ENCODE measurements at places on chromosomes 5 and 9. TPM values are rescaled to one million over a fixed set of nuclear protein-coding genes. Genes with fewer than 3 reads are reported as not detected.
A peak's percentile ranks its signal among the peaks of the same experiment; 100 is the strongest.

DNA sequence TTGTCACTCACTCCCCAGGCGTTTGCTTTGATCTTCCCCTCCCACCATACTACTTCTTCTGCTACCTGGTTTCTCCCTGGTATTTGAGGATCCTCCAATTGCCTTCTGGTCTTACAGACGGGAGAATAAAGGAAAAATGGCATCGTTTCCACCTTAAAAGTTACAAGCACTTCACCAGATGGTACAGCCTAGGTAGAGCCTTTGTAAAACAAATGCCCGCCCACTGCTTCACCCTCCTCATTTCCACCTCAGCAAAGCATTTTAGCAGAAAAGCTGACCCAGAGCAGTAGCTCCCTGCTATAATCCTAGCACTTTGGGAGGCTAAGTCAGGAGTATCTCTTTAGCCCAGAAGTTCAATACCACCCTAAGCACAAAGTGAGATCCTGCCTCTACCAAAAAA is 5.1 kb upstream of the ANXA2R start:
- peaks cover 37% of the 10 kb centered on the region for H3K4me1 ChIP-seq
- H3K36me3 ChIP-seq, result no peaks in the 10 kb centered on the region
- H3K27me3 ChIP-seq, result no peaks in the 10 kb centered on the region
- DNase-seq, result no peak
- no peak overlapping the region for H3K4me3 ChIP-seq

GRCh38 chr9:33535541-33535940 is 11.5 kb downstream of the ANKRD18B start:
- no peak overlapping the region for H3K27ac ChIP-seq
- no peak for DNase-seq
- no peaks in the 10 kb centered on the region for H3K27me3 ChIP-seq
- H3K4me1 ChIP-seq, result no peaks in the 10 kb centered on the region

DNA sequence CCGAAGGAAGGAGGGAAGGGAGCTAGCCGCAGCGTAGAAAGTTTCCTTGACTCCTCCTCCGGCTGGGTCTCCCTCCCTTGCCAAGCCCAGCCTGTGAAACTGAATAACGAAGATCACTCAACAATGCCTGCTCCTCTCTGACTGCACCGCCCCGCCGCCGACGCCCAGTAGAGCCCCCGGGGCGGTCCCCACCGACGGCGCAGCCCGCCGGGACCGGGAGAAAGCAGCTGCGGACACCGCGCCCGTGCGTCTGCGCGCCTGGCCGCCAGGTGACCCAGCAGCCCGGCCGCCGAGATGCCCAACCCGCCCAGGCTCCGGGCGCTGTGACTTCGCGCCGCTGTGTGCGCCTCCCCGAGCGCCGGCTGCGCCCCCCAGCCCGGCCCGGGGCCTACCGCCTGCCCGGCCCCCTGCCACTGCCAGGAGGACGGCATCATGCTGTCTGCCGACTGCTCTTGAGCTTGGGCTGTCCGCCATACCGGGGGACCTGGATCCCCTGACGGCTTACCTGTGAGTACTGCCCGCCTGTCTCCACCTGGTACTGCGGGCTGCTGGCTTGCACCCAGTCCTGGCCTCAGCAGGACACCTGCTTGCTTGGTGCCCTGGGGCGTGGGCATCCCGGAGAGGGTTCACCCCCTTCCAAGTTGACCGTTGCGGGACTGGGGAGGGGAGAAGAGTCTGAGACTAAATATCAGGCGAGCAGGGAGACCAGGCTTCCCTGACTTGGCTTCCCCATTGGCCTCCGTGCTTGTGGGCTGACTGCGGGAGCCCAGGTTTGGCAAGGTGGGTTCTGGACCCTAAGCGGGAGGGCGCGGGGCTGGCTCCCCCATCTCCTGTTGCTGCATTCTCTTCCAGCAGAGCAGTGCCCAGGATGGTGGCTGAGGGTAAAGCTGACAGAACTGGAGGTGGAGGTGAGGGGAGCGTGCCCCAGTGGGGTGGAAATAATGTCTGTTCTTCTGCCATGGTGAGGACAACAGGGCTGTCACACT is 26.2 kb upstream of the SPTLC1 start:
- peak; percentile 16 for DNase-seq
- H3K4me1 ChIP-seq, result peaks cover 6% of the 10 kb centered on the region
- H3K36me3 ChIP-seq, result no peaks in the 10 kb centered on the region
- H3K4me3 ChIP-seq, result peak overlapping the region; percentile 58

GRCh38 chr5:16665601-16666000 is 48.8 kb upstream of the RETREG1 start:
- no peak for DNase-seq
- no peak overlapping the region for H3K27ac ChIP-seq
- H3K27me3 ChIP-seq, result no peaks in the 10 kb centered on the region
- H3K4me3 ChIP-seq, result no peak overlapping the region
- peaks cover 46% of the 10 kb centered on the region for H3K36me3 ChIP-seq

GRCh38 chr5:57736716-57737115 is 254.1 kb upstream of the ACTBL2 start:
- no peaks in the 10 kb centered on the region for H3K36me3 ChIP-seq
- no peak overlapping the region for H3K4me3 ChIP-seq
- no peaks in the 10 kb centered on the region for H3K27me3 ChIP-seq
- H3K27ac ChIP-seq, result peak overlapping the region; percentile 92
- peaks cover 63% of the 10 kb centered on the region for H3K4me1 ChIP-seq

- no peaks in the 10 kb centered on the region for H3K36me3 ChIP-seq
- no peaks in the 10 kb centered on the region for H3K4me1 ChIP-seq
- H3K4me3 ChIP-seq, result no peak overlapping the region
- no peak overlapping the region for H3K27ac ChIP-seq
- no peaks in the 10 kb centered on the region for H3K27me3 ChIP-seq
- DNase-seq, result no peak
These were observed 317.3 kb downstream of the GADD45G start for GRCh38 chr9:89922099-89922498.

The SLCO4C1 gene
- not detected for total RNA-seq

The INSYN2B gene
- total RNA-seq, result 1.5 TPM
